Calu3 (cell line): ENCODE measurements at places on chromosomes 16 and 17. TPM values are rescaled to one million over a fixed set of nuclear protein-coding genes. Genes with fewer than 3 reads are reported as not detected.

The LPO gene
- not detected in 2 replicates for total RNA-seq

DNA sequence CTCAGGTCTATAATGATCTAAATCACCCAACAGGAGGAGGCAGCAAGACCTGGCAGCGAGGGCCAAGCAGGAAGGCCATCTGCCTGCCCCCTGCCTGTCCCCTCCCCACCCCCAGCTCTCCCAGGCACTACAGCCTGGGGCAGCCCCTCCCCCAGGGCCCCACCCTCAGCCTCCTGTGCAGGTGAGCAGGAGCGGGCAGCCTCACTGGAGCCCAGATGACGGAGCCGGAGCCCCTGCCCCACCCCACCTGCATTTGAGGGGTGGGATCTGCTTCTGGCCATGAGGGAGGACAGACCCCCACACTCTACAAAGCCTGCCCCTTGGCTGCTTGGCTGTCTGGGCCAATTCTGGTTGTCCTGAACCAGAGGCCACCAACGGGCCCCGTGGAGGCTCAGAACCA is 12.4 kb upstream of the BAHCC1 start:
- no peak for DNase-seq
- H3K4me3 ChIP-seq, result no peak overlapping the region
- H3K4me1 ChIP-seq, result no peaks in the 10 kb centered on the region

GRCh38 chr17:75959051-75959838 is 18.4 kb upstream of the FBF1 start:
- peaks cover 20% of the 10 kb centered on the region for H3K36me3 ChIP-seq
- no peak overlapping the region for H3K27ac ChIP-seq
- H3K4me3 ChIP-seq, result no peak overlapping the region
- no peak for DNase-seq
- peaks cover 7% of the 10 kb centered on the region for H3K4me1 ChIP-seq
- no peaks in the 10 kb centered on the region for H3K27me3 ChIP-seq

DNA sequence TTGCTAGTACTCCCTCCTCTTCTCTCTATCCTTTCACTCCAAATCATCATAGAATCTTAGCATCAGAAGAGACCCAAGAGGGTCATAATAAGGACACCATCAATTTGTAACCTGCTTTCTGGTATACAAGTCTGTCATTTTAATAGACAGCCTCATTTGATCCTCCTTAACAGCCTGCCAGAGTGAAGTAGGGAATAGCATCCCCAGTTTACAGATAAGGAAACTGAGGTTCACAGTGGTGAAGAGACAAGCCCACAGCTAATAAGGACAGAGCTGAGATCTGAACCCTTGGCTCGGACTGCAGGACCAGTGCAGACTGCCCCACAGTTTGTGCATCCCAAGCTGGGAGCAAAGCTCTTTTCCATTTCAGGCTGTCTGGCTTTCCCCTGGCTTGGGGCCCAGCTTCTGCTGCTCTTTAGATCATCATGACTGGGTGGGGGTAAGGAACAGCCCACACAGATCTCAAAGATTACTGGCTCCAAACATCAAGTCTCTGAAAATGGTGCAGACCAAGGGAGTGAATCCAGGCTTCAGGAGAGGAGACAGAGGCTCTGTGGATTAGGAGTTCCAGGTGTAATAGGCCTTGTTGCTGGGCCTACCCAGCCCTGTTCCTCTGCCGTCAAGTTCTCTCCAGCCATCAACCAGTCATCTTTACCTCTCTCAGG is 10.3 kb upstream of the IGFBP4 start:
- peaks cover 50% of the 10 kb centered on the region for H3K27me3 ChIP-seq
- DNase-seq, result no peak
- H3K4me3 ChIP-seq, result no peak overlapping the region

GRCh38 chr17:47889734-47890529 is 6.1 kb upstream of the SP2 start:
- no peak overlapping the region for H3K4me3 ChIP-seq
- peaks cover 8% of the 10 kb centered on the region for H3K36me3 ChIP-seq
- H3K4me1 ChIP-seq, result peaks cover 15% of the 10 kb centered on the region
